MCF 10A (cell line): ENCODE measurements at places on chromosomes 16 and 17.

DNA sequence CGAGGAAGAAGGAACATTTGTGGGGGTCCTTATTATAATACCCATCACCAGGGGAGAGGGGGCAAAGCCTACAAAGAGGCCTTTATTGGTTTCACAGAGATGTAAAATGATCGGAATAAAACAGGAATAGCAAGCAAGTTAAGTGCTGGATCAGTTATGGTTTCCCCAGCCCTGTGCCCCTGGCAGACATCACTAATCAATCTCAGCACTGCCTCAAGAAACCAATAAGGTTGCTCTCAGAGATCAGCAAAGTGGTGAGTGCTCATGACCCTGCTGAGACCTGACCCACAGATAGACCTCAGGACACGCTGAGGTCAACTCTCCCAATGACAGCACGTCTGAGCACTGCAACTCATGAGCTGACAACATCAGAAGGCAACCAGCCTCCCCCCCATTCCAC, 66.3 kb downstream of the ZNF423 start:
- DNase-seq, result no peak

DNA sequence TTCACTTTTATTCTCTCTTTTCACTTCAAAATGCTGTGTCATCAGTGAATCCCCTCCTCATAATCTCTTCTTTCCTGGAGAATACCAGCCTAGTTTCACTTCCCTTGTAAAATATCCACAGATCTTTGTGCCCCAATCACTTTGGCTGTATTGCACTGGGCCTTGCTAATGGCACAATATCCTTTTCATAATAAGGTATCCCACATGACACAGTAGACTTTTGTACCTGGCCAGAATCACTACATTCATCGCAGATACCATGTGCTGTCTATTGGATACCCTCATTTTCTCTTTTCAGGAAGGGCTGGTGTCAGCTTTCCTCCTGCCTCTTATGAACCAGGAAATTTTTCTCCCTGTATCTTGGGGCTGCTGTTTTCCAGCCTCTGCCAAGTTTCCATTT, 25.7 kb upstream of the TOX3 start:
- DNase-seq, result no peak

DNA sequence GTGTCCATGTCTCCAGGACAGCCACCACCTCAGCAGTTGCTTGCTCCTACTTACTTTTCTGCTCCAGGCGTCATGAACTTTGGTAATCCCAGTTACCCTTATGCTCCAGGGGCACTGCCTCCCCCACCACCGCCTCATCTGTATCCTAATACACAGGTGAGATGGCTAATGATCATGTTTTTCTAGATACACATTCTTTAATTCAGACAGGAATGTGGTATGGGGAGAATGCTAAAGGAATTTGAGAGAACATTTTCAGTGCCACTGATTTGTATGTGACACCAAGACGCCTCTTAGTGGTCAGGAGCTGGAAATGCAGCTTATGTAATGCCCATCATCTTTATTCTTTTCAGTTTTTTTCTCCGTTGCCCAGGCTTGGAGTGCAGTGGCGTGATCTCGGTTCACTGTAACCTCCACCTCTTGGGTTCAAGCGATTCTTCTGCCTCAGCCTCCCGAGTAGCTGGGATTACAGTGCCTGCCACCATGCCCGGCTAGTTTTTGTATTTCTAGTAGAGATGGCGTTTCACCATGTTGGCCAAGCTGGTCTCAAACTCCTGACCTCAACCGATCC, 8.9 kb upstream of the RAPGEFL1 start:
- DNase-seq, result peak; percentile 57

- no peak for DNase-seq
Measured at GRCh38 chr16:12147681-12148080, 171.1 kb downstream of the SNX29 start.

DNA sequence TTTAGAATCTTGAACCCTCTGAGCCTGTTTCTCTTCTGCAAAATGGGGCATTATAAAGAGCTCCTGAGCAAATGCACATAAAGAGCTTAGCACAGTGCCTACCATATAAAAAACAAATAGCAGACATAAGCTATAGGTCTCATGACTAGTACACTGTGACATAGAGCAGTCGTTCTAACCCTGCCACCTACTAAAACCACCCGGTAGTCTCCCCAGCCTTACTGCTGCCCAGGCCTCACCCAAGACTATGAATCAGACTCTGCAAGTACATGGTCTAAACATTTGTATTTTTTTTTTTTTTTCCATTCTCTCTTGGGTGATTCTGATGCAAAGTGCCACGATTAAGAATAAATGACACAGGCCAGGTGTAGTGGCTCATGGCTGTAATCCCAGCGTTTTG, 33.9 kb downstream of the STX8 start:
- DNase-seq, result no peak

DNA sequence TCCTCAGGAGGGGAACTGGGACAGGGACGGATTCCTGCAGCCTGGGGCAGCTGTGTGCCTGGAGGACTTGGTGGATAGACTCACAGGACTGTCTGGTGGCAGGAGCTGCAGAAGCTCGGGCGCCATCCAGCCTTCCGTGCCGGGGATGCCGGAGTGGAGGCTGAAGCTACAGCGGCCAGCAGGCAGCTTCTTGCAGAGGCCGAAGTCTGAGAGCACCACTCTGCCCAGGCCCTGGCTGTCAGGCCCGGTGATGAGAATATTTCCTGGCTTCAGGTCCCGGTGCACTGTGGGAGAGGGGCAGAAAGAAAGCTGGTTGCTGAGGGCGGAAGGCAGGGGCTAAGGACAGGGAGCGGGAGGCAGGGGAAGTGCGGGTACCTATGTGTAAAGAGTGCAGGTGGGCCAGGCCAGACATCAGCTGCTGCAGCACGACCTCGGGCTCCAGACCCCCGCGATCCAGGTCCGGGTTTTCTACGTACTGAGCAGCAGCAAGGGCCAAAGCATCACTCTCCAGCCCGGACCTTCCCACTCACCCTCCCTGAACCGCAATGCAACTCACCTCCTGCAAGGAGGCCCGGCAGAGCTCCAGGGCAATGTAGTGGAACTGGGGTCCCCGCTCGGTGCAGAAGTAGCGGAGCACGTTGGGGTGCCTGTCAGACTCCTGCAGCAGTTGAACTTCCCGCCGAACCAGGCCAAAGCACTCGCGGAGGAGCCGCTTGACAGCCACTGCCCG, 16.1 kb downstream of the PLK1 start:
- DNase-seq, result no peak

- peak; percentile 61 for DNase-seq
Measured at GRCh38 chr16:20884240-20884556, 16.0 kb downstream of the DCUN1D3 start.

GRCh38 chr17:60231691-60232090, 81.9 kb downstream of the CA4 start:
- DNase-seq, result no peak

DNA sequence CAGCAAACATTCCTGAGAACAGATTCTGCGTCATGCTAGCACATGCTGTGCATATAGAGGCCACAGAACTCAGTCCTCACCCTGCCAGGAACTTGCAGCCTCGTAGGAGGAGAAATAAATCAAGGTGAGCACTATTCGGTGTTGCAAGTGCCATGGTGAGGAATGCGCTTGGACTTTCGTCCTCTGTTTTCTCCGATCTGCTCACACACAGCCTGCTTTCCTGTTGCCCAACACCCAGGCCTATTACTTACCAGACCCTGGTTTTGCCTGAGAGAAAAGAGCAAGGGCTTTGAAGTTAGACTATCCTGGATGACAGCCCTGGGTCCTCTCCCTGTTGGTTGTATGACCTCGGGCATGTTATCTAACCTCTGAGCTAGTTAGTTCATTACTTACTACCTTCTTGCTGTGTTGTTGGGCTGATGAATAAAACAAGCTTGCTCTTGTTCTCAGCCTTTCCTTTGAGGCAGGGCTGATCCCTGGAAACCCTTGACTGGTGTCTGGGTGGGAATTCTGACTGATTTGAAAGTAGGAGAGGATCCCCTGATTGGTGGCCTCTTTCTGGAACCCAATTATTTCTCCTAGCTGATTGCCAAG, 2.9 kb downstream of the ACSF2 start:
- DNase-seq, result peak; percentile 95

DNA sequence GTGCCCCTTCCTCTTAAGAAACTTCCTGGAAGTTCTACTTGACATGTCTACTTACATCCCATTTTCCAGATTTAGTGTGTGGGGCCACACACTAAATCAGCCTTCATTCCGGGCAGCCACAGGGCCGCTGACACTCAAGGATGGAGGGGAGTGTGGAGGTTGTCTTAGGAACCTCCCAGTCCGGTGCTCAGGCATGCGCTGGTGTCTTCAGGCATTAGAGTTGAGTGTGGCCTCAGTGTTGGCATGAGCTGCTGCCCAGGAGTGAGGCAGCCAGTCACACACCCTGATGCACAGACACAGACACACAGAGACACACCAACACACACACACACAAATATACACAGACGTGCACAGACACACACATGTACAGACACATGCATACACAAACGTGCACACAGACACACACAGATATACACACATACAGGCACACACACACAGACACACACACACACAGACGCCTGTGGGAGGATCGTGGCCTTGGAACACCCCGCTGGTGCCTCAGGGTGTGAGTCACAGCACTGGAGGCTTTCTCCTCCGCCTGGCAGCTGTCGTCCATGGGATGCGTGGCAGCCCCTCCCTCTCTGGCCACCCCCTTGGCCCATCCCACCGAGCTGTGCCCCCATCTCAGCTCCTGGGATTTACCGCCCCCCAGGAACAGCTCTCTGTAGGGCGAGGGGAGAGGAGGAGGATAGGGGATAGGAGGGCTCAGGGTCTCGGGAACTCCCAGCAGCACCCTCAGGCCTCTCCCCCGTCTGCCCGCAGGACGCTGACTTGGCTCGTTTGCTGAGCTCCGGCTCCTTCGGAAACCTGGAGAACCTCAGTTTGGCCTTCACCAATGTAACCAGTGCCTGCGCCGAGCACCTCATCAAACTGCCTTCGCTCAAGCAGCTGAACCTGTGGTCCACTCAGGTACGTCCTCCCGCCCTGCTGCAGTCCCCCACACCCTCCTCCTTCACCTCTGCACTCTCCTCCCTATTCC, 75.6 kb upstream of the PLCG2 start:
- DNase-seq, result peak; percentile 46

DNA sequence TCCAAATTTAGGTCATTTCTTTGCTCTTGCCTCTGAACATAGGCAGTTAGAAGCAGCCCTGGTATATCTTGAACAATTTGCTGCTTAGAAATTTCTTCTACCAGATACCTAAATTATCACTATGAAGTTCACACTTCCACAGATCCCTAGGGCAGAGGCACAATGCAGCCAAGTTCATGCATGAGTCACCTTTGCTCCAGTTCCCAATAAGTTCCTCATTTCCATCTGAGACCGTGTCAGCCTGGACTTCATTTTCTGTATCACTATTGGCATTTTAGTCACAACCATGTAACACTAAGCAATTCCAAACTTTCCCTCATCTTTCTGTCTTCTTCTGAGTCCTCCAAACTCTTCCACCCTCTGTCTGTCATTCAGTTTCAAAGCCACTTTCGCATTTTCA, 45.0 kb downstream of the KCNJ16 start:
- peak; percentile 43 for DNase-seq

DNA sequence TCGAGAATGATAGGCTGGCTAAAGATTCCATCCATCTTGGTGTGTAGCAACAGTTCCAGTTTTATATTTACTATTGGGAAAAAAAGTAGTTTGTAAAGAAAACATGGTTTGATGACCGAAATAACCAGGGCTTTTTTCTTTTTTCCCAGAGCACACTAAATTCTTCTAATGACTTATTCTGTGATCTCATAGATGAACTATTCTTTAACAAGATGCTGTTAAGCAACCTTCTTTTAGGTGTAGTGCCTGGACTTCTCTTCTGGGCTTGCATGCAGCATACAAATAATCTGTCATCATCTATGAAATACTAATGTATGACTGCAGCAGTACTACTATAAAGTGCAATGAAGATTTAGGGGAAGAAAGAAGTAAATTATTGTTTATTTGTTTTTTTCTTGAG, 11.0 kb upstream of the CAPNS2 start:
- DNase-seq, result no peak

DNA sequence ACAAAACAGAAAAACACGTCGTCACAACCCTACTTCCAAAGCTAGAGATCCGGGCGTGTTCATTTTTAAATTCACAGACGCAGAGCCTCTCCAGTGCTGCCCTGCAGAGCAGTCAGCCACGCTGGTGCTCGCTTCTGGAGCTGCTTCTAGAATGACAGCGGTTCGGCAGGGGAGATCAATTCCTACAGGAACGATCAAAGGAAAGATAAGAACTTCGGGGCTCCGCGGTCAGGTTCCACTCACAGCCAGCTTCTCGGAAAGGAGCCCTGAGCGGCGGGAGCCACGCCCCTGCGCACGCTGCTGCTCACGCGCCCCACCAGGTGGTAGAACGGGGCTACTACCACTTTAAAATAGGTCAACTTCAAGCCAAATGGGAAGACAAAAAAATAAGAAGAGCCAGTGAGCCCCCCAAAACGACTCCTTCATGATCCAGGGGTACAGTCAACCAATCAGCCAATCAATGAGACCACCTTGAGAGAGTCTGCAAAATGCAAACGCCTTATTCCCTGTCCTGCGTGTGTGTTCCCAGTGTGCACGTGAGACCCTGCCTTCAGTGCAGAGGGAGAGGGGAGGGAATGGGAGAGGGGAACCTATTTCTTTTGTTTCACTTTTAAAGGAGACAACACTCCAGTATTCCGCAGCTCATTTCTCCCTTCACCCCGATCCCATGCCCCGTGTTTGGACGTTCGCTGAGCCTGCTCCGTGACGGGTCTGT, 209.7 kb downstream of the RBFOX3 start:
- peak; percentile 60 for DNase-seq

DNA sequence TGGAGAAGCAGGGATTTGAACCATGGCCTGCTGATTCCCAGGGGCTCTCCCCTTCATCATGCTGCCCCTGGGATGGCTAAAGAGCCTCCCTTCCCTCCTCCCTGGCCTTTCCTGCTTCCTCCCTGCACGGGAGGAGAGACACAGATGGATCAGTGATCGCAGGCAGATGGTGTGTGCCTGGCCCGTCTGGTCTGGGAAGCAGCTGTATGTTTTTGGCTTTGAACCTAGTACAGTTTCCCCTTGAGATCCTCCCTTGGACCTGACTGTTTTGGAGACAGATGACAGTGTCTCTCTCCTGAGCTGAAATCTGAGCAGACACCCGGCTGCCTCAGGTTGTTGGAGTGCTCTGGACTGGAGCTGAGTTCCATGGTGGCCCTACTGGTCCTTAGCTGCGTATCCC, 29.0 kb upstream of the ATP2C2 start:
- DNase-seq, result no peak

- DNase-seq, result peak; percentile 86
Measured at GRCh38 chr16:85028685-85029407, 1.3 kb downstream of the KIAA0513 start.
